ENCODE measurements at places on chromosomes 3 and 15.

GRCh38 chr3:40845916-40846315 is 321.2 kb downstream of the ZNF621 start:
- DNase-seq: no peak

GRCh38 chr3:53805463-53806159 is 40.6 kb downstream of the CHDH start:
- DNase-seq: no peak

- no peak for DNase-seq
These were observed 42.5 kb downstream of the MEIS2 start for GRCh38 chr15:37057831-37058230.

GRCh38 chr15:71254491-71254890 is 139.2 kb downstream of the THSD4 start:
- DNase-seq: no peak

DNA sequence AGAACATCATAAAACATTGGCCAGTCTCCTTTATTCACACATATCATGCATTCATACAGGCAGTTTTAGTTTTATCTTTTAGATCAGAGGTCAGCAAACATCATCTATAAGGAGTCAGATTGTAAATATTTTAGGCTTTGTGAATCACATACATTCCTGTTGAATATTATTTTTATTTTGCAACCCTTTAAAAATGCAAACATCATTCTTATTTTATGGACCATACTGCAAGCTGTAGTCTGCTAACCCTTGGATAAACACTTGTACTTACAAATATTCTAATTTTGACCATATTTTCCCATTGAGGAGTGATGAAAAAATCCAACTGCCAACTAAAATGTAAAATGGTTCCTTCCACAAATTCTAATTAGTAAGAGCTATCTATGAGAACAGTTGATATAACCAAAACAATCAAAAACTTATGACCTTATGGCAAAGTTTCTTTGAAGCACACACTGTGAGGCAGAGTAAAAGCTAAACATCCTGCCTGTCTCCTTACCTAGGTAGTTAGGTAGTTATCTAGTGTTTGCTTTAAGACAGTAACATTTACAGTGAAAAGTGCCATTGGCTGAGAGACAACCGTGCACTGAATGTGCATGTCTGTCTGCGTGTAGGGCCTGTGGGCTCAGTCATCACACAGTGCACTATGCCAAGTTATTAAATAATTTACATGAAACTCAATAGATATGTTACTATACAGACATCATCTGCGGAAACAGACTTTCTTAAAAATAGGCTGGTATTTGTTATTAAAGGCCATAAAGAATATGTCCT is 57.7 kb downstream of the PIK3R4 start:
- no peak for DNase-seq

DNA sequence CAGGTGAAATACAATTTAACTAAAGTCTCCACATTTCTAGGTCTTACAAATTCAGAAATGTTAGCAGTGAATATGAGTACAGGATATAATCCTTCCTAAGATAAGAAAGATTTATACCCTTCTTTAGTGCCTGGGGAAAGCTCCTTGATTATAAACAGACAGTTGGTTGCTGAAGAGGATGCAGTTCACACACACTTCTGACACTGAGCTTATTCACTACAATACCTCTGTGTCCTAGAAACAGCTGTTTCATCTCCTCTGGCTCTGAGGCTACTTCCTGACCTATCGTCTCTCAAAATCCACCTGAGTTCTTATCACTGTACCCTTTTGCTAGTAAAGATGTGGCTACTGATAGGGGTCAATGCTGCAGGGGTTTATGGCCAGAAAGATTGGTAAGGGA is 57.1 kb downstream of the TP63 start:
- no peak for DNase-seq

- no peak for DNase-seq
These were observed 123.9 kb upstream of the AGBL1 start for GRCh38 chr15:85955501-85956391.

- DNase-seq: no peak
These were observed 630 bp downstream of the ATP6V1A start for GRCh38 chr3:113747283-113748046.

DNA sequence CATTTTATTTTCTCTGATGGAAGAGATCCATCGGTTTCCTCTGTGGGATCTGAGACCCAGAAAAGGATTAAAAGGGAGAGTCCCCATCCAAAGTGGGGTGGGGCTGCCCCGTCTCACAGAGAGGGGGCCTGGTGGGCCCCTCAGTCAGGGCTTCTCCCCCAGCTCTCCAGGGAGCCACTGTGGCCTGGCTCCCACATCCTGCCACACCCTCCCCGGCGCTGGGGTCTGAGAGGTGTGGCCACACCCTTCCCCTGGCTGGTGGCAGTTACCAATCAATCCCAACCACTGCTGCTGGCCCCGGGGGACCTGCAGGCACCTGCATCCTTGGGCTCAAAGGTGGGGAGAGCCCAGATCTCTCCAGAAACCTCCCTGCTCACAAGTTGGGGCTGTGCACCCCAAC is 161.8 kb upstream of the IQSEC1 start:
- DNase-seq: no peak

DNA sequence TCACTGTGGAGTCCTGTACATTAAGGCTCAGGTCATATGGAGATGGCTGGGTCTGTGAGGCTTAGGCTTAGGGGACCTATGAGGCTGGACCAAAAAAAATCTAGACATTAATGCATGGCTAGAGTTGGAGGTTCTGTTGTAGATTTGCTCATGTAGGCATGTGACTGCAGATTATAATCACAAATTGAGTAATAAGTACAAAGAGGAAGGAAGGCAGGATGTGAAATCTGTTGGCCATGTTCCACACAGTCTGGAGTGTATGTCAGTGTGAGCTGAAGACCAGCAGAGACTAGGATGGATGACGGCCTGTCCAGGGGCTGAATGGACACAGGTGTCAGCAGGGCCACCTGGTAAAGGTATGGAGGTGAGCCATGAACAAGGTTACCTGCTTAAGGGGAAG is at the start of gene ST3GAL6:
ST3GAL6 (plus strand) TSS at position 265 of the 400 bp plus-strand sequence. CDS start 5,101 bp downstream, outside the sequence.
- DNase-seq: peak; percentile 47

DNA sequence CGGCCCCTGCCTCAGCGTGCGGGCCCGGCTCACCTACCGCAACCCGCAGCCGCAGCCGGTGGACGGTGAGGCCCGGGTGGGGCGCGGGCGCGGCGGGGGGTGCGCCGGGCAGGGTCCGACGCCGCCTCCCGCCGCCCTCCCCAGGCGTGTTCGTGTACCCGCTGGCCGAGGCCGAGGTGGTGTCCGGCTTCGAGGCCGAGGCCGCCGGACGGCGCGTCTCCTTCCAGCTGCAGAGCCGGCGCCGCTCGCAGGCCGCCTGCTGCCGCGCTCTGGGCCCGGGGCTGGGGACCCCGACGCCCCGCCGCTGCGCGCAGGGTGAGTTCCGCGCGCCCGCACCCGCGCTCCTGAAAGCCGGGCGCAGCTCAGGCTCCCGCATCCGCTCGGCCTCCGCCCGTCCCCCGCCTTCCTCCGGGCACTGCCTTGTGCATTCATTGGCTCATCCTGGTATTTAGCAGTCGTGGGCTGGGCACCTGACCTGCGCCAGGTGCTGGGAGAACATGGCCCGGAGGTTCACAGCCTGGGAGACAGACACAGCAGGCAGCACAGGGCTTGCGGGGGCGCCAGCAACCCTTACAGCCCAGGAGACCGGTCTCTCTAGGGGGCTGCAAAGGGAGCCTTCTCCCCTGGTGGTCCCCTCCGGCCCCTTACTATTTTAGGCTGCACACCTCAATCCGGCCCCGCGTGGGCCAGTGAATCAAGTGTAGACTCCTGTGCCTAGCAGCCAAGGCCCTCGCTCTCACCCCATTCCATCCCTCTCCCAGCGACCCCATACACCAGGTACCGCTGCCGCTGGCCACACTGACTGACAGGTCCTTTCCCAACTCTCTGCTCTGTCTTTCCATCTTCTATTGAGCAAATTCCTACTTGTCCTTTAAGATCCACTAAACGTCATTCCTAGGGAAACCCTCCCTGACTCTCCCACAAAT is 1.5 kb downstream of the VWA5B2 start:
- no peak for DNase-seq

DNA sequence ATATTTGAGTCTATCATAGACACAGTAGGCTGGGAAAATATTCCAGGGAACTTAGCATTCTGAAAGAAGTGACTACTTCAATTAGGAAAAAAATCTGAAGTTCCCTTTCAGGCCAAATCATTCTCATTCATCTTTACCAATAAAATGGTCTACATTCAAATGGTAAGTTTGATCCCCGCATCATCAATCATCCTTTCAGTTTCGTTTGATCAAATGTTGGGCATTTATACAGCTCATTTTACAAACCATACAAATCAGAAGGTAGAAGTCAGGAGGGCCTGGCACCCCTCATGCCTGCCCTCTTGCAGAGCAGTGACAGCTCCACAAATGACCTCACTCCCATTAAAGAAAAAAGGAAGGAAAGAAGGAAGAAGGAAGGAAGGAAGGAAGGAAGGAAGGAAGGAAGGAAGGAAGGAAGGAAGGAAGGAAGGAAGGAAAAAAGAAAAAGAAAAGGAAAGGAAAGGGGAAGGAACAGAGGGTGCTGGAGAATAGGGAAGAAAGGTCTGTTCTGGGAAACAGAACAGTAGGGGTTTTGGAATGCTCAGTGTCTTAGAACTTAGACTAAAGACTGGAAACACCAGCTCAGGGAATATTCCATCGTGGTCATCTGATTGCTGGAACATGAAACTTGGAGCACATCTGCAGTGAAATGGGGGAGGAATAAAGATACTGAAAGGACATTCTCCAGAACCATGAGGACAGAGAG is 86.1 kb downstream of the XXYLT1 start:
- DNase-seq: no peak

- DNase-seq: no peak
These were observed 185.7 kb upstream of the TOPAZ1 start for GRCh38 chr3:44055951-44056350.

DNA sequence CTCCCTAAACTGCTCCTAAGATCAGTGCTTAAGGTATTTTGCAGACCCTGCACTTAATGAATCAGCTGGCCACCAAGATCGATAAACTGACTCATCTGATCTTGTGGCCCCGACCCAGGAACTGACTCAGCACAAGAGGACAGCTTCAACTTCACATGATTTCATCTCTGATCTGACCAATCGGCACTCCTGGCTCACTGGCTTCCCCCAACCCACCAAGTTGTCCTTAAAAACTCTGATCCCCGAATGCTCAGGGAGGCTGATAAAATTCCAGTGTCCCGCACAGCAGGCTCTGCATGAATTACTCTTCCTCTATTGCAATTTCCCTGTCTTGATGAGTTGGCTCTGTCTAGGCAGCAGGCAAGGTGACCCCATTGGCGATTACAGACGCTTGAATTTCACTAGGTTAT is 13.5 kb downstream of the HTR3E start:
- DNase-seq: no peak

- DNase-seq: no peak
These were observed 50.2 kb upstream of the SI start for GRCh38 chr3:165128544-165128943.

DNA sequence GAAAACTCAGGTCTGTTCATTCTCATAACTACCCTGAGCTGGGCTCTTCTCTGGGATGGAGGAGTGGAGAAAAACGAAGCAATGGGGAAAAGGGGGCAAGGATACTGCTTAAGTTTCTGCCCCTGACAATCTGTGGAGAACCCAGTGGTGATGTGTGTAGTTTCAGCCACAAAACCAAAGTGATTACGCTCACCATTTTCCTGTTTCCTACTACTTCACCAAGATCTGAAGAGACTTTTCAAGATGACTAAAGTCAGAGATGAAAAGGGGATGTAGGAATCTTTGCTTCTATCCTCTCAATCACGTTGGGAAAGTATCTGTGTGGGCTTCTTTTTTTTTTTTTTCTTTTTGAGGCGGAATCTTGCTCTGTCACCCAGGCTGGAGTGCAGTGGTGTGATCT is 8.3 kb upstream of the UBE2E1 start:
- DNase-seq: no peak
